KBM-7 (cell line): ENCODE measurements at places on chromosomes 7 and 10.

DNA sequence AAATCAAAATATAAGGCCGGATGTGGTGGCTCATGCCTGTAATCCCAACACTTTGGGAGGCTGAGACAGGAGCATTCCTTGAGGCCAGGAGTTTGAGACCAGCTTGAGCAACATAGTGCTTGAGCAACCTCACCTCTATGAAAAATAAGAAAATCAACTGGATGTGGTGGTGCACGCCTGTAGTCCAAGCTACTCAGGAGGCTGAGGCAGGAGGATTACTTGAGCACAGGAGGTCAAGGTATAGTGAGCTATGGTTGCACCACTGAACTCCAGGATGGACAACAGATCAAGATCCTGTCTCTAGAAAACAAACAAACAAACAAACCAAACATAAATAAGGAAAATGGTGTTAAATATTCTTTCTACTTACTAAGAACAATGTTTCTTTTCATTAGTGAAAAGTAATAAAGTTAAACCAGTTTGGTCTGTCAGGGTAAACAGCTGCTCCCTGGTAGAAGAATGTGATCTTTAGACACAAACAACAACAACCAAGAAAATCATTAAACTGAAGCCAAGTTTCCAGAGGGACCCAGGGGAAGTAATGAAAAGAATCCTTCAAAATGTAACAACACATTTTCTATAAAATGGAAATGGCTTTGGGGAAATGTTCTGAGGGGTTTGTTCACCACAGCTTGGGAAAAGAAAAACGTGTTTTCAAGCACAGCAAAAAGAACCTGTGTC, 17.5 kb upstream of the BAG3 start:
- DNase-seq, result no peak

DNA sequence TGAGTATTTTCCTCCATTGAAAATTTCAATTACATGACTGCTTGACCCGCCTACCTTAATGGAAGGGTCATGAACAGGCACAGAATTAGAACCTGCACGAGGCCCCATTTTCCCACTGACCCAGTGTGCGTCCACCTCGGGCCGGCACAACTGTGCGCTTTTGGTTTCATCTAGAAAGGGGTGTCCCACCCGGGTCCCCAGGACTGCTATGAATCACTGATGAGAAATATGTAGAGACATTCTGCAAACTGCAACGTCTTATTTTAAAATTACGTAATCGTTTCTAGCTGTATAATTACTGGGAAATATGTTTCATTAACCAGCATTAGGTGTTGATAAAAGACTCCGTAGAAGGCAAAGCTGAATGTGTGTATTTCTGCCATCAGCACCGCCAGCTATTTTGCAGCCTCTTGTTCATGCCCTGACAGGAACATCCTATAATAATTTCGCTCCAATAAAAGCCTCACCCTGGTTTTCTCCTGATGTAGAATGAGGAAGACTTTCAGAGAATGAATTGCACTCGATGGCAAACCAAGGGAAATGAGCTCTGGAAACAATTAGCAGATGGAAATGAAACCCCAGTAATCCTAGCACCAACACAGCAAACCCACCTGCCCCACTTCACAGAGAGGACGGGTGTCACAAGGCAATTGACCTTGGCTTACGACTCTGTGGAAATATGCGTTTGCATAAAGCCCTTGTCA, 562.1 kb downstream of the DNAJB6 start:
- no peak for DNase-seq

GRCh38 chr7:49839863-49840645, 66.6 kb downstream of the VWC2 start:
- no peak for DNase-seq

- DNase-seq, result no peak
Observed at GRCh38 chr7:24213311-24213710, 70.7 kb upstream of the NPY start.

- DNase-seq, result no peak
Observed at GRCh38 chr10:72660220-72660619, 31.7 kb upstream of the MCU start.

GRCh38 chr10:79312601-79313187, 34.6 kb upstream of the PPIF start:
- no peak for DNase-seq

DNA sequence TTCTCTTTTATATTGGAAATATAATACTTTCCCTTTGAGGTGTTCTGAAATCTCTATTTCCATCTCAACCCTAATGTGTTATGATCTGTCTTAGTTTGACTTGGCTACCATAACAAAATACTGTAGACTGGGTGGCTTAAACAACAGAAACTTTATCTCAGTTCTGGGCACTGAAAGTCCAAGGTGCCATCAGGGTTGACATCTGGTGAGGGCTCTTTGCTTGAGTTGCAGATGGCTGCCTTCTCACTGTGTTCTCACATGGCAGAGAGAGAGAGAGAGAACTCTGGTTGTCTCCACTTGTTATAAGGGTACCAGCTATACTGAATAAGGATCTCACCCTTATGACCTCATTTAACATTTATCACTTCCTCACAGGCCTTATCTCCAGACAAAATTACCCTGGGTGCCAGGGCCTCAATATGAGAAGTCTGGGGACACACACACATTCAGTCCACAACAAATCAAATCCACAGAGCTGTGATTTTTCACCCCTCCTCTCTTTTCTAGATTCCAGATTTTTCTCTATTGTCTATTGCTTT, 104.5 kb downstream of the SRI start:
- DNase-seq, result peak; percentile 9

DNA sequence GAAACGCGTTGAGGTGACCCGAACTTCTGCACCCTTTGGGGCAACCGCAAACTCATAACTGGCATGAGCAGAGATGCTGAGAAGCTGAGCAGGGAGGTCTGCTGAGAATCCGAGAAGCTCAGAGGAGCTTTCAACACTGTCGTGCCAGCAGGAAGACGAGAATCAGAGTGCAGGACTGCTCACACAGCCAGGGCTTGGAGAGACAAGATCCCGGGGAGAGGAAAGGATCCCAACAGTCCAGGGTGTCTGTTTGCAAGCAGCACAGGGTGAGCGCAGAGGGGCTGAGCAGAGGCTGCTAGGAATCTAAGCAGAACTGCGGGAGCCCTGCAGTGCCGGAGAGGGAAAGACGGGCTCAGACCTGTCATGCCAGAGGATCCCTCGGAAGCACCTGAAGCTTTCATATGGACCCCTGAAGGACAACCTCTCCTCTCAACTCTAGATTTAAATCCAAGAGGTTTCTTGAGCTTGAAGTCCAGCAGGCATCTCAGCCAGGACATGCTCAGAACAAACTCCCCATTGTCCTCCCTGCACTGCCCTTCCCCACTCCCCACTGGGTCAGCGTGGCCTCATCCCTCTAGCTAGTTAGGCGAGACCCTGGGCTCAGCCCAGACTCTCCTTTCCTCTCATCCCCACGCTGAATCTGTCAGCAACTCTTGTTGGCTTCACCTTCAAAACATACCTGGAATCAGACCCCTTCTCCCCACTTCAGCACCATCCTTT, 40.7 kb downstream of the FOXL3 start:
- DNase-seq, result no peak

- DNase-seq, result no peak
Observed at GRCh38 chr10:101358706-101359300, 4.8 kb downstream of the BTRC start.

DNA sequence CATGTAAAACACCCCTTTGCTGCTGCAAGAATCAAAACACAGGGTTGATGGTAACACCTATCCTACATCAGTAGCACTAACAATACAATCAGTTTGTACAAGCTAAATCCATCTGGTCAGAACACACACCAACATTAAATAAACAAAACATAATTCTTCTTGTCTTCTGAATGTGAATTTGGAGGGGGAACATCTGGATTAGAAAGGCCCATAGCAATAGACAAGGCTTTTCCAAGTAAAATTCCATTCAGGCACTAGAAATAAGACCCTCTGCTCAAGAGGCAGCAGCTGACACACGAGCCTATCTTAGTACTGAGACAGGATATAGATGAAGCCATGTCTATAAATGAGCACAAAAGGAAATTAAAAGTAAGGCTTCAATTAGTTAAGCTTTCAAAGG, 839.9 kb upstream of the LRRTM3 start:
- no peak for DNase-seq

- DNase-seq, result peak; percentile 86
Observed at GRCh38 chr10:101014230-101014884, 14.7 kb downstream of the LZTS2 start.

- DNase-seq, result no peak
Observed at GRCh38 chr7:7819442-7820247, 101.2 kb upstream of the RPA3 start.

- DNase-seq, result no peak
Observed at GRCh38 chr7:108596560-108596959, 26.9 kb downstream of the DNAJB9 start.

DNA sequence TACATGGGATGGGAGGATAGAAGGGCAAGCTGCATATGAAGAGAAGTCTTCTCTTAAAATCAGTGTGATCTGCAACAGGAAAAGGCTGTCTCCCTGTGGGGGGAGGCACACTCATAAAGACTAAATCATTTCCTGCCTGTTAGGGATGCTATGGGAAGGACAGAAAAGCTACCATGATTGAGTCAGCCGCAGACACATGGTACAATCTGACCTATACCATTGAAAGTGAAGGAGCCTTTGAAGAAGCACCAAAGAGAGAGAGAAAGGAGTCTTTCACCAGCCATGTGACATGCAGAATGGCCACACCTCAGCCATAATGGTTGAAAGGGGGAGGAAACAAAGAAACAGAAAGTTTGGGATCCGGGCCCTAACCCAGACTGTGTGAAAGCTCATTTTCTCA, 29.1 kb downstream of the NUDCD3 start:
- peak; percentile 69 for DNase-seq
